Urothelium cell line (cell line): ENCODE measurements at places on chromosomes 3 and 15.
A peak's percentile ranks its signal among the peaks of the same experiment; 100 is the strongest.

GRCh38 chr3:168803536-168803935 is 707.8 kb upstream of the GOLIM4 start:
- no peak for DNase-seq

- no peak for DNase-seq
These were observed 424.8 kb upstream of the TGFBR2 start for GRCh38 chr3:30181581-30181980.

GRCh38 chr15:72033711-72034110 is 84.2 kb downstream of the MYO9A start:
- no peak for DNase-seq

DNA sequence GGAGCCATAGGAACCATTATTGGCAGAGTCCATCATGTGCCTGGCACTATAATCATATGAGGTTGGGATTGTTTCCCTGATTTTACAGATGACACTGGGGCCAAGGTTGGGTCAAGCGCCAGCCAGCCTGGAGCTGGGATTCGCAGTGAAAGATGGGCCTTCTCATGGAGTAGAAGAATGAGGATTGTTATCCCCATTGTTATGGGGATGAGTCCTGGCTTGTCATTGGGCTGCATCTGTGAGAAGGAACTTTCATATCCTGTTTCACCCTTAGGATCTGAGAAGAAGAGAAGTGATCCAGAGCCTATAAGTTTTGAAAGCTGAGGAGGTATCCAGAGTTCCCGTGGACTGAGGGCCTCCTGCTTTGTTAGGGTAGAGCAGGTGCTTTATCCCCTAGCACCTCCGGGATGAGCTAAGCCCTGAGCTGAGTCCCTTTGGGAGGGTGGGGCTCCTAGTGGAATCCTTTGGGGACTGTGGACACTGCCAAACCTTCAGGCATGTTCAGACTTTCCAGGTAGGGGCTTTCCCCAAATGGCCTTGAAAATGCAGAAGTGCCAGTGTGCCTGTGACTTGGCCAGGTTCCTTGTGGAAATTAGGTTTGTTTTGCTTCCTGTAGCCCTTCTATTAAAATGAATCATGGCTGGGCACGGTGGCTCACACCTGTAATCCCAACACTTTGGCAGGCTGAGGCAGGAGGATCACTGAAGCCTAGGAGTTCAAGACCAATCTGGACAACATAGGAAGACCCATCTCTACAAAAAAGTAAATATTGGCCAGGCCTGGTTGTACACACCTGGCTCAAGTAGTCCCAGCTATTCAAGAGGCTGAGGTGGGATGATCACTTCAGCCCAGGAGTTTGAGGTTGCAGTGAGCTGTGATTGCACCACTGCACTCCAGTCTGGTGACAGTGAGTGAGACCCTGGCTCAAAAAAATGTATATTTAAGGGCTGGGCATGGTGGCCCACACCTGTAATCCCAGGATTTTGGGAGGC is 30.2 kb upstream of the BSN start:
- no peak for DNase-seq

- no peak for DNase-seq
These were observed 123.4 kb upstream of the ROPN1 start for GRCh38 chr3:124115279-124115678.

DNA sequence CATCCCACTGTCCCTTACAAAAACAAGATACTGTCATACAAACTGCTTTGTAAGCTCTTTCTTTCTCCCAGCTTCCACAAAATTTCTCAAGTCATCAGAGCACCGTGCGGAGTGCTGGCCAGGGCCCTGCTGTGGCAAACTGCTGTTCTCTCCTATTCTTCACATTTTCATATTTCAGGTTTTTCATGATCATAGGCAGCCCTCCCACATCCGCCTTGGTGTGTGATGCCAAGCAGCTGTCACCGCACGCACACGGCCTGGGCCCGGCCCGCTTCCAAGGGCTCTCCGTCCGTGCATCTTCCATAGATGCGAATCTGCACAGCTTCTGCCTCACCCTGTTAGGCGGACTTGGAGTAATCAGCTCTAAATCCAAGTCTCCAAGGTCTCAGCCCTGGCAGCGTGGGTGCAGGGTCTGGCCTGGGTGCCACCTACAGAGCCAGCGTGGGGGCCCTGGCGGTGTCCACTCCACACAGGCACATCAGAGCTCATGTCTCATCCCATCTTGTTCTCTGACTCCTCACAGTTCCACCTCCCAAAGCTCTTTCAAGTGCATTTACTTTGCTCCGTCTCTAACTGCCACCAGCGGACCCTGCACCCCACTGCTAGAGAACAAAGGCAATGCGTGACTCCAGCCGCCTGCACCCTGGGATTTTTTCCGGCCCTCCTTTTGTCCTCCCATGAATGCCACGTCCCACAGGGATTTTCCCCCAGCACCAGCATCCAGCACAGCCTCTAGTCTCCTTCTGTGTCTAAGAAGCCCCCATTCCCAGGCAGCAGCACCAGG is 27.2 kb downstream of the CYFIP1 start:
- no peak for DNase-seq

DNA sequence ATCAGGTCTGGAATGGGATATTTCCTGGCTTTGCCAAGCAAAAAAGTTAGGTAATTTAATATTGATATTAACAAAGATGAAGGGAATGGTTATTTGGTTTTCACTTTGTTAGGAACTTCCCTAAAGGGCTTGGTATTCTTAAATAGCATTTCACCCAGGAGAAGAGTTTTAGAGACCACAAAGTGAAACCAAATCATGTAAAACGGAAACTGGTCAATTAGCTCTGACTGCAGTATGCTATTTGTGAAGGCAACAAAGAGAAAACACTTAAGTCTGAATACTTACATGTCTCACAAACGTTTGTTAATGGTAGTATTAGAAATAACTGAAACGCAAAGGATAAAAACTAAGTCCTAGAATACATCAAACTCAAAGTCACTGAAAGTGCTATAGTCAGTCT is 32.4 kb upstream of the SETMAR start:
- no peak for DNase-seq

DNA sequence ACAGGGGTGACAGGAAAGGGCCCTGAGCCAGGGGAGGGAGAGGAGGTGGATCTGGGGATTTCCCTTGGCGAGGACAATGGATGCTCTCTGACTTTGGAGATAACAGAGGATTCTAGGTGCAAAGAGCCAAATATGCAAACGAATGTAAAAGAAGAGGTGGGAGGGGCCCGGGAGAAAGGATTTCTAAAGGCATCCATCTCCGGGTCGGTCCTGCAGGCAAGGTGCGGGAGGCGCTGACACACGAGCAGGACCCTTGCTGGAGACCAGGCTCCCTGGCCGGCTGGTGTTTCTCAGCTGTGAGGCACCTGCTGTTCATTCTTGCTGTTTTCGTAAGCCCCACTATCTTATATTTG is 115.2 kb upstream of the TLE3 start:
- no peak for DNase-seq

GRCh38 chr15:82810890-82811426 is 1.5 kb downstream of the WHAMM start:
- DNase-seq = no peak

DNA sequence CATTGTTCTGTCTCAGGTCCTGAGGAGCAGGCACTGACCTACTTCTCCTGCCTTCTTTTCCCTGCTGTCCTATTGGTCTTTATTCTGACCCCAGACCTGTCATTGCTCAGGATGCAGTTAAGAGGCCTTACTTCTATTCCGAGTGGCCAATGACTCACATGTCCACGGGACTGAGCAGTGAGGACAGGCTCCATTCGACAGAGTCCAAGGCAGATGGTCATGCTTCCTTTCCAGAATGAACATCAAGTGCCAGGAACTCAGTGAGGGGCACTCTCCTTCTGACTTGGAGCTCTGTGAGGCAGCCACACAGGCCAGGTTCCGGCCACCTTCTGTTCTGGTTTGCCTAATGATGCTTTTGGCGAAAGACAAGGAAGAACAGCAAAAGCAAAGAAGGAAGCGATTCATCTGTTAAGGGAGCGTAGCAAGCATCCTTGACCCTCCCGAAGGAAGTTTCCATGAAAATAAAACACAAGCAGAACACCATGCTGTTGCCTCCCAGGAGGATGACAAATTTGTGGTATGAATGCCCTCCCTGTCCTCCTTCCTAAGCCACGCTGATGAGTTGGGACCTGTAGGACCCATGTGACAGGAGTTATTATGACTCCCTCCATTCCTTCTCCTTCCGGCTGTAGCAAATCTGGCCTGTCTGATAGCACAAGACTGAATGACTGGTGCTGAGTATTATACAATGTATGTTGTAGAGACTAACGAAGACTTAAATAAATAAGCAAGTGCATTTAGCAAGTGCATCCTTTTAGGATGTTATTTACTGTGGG is 14.4 kb upstream of the TPRG1 start:
- no peak for DNase-seq

- DNase-seq = no peak
These were observed 202.6 kb downstream of the KLHL25 start for GRCh38 chr15:85592148-85592547.

DNA sequence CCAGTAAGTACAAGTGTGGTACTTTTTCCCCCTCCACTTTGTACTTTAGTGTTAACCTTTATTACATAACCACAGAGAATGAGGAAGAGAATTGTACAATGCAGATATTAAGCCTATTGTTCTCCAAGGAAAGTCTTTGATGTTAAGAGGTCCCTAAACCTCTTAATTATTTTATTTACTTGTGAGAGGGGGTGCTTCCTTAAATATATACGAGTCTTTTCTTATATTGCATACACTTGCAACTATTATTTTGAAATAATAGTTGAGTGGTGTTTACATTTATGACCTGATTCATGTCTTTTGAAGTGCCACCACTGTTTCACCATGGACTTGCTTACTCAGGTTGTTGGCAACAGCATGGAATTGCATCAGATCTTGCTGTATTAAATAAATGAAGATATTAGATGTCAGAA is 10.1 kb downstream of the USP3 start:
- no peak for DNase-seq

- no peak for DNase-seq
These were observed 72.0 kb downstream of the CPN2 start for GRCh38 chr3:194279101-194279500.

GRCh38 chr3:38131621-38132369 is 5.1 kb downstream of the ACAA1 start:
- no peak for DNase-seq

- DNase-seq = peak; percentile 89
These were observed 40.9 kb upstream of the SMAD3 start for GRCh38 chr15:67024314-67024997.

- DNase-seq = no peak
These were observed 40.6 kb upstream of the FLNB start for GRCh38 chr3:57967590-57967989.

DNA sequence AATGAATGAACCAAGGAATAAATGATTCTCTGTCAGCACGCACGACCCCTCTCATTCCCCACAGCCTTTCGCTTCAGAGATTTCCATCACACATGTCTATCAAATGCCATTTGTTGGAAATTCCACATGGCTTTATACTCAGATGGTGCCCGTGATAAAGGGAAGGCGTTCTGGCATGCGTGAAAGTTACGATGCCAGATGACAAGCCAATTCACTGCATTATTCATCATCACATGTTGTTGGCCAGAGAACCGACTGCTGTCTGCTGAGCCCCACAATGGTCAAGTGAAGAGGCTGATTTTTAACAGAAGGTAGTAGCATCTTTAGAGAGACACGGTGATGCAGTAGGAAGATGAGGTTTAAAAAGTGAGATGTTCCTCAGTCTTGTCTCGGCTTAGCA is 74.1 kb upstream of the FRMD4B start:
- DNase-seq = no peak

GRCh38 chr3:78273326-78273725 is 1233.4 kb downstream of the ROBO2 start:
- DNase-seq = no peak

DNA sequence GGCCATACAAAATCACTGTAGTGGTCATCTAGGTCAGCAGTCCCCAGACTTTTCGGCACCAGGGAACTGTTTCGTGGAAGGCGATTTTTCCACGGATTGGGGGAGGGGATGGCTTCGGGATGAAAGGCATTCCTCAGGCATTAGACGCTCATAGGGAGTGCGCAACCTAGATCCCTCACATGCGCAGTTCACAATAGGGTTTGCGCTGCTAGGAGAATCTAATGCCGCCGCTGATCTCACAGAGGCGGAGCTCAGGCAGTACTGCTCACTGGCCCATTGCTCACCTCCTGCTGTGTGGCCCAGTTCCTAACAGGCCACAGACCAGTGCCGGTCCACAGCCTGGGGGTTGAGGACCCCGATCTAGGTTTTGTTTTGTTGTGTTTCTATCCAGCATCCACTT is 200.1 kb downstream of the SLC9A9 start:
- peak; percentile 31 for DNase-seq

- no peak for DNase-seq
These were observed 1.1 kb upstream of the DNAJC13 start for GRCh38 chr3:132416161-132416560.

DNA sequence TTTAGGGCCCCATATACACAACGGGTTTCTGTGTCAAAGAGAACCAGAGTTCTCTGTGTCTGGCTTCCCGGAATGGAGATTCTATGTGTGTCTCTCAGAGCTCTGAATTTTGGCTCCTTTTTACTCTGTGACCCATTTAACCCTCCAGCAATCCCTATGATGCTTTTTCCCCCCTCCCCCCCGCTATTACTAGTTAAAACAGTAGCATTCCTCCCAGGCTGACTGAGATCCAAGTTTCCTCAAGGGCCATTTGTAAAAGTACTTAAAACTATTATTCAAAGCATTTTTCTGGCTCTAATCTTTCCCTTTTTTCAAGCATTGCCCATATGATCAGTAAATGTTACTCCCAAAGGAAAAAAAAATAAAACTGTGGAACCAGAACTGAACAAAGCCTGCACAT is 6.6 kb upstream of the STAC start:
- no peak for DNase-seq

GRCh38 chr15:22949074-22949547 is 31.1 kb downstream of the CYFIP1 start:
- no peak for DNase-seq

DNA sequence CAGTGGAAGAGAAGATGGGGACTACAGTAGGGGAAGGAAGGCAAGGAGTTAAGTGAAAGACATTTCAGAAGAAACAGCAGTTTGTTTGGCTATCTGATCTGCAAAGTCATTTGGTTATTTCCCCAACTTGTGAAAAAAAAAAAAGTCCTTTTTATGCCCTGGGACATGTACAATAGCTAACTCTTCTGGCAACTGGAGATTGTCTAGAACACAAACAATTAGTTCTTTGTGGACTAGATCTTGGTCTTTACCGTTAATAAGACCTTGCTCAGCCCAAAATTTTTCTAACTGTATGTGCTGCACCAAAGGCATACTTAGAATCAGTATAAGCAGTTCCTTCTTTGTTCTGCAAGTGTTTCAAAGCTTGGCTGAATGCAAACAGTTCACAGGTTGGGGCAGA is 103.5 kb upstream of the NECTIN3 start:
- no peak for DNase-seq

DNA sequence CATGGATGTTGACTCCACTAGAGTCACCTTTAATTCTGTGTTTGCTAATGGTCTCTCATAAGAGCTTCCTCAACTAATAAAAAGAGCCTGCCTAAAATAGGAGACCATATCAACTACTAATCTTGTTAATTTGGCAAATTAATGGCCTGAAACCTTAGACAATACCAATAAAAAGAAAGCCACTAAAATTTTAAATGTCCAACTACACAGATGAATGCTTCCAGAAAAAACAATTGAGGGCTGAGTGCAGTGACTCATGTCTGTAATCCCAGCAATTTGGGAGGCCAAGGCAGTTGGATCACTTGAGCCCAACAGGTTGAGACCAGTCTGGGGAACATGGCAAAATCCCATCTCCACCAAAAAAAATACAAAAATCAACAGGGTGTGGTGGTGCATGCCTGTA is 230.9 kb downstream of the NSUN3 start:
- no peak for DNase-seq
